ENCODE measurements at places on chromosomes 4 and X.

DNA sequence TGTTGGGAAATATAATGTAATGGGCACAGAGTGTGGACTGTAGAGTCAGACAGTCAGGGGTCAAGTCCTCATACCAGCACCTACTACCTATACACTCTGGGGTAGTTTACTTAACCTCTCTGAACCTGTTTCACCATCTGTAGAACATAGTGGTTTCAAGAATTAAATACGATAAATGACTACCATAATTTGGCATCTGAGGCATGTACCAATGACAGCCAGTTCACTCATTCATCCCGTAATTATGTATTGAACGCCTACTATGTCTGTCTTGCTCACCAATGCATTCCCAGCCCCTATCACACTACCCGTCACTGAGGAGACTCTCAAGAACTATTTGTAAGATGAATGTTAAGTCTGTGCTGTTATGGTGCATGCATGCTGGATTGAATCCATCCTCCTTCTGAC, 2.0 kb upstream of the FGB start:
- DNase-seq, result no peak

DNA sequence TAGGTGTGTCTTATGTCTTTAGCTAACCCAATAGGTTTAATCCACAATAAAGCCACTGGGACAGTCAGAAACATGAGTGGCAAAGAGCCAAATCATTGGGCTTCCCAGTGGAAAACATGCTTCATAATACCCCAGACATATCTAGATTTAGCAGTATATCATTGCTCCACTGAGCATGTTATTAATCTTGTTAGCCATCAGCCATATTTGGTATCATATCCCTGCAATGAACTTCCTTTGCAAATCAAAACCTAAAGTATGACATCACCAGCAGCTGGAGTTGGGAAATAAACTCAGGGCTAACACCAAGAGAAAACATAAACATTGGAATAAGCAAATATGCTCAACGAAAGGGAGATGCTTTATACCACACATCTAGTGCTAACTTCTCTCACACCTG, 280.8 kb upstream of the NOCT start:
- DNase-seq, result no peak

- no peak for DNase-seq
Measured at GRCh38 chr4:124526331-124526730, 186.2 kb downstream of the ANKRD50 start.

- no peak for DNase-seq
Measured at GRCh38 chrX:103518571-103518970, 718 bp downstream of the RAB40A start.

DNA sequence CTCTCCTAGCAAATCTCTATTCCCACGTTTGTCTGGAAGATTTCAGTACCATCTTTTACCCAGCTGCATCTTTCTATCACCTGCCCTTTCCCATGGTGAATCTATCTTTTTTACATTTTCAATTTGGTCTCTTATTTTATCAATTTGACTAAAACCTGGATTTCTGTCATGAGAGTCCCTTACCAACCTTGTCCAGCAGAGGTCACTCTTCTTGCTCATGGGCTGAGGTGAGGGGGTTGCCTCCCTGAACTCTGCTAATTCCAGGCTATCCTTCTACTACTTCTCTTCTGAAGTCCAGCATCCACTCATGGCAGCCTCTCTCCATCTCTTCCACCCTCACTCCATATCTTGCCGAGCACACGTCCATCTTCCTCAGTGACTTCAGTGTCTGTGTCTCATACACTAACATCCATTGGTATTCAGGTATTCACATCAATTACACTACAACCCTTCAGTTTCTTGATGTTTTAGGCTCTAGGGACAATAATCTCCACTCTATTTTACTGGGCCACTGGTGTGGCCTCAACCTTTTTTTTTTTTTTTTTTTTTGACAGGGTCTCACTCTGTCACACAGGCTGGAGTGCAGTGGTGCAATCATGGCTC, 17.8 kb upstream of the ZNF827 start:
- DNase-seq, result peak; percentile 80

DNA sequence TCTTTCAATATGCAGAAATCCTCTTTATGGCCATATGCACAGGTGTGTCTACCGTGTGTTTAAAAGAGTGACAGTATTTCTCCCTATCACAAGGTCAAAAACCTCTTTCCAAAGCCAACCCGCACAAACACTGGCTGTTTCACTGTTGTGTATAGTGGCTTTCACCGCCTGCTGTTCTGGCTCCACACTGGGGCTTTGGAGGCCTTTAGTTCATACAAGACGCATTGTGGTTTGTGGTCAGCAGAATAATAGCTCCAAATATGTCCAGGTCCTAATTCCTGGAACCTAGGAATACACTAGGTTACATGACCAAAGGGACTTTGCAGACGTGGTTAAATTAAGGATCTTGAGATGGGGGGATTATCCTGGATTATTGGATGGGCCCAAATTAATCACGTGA, 40.7 kb upstream of the FAM9A start:
- no peak for DNase-seq

DNA sequence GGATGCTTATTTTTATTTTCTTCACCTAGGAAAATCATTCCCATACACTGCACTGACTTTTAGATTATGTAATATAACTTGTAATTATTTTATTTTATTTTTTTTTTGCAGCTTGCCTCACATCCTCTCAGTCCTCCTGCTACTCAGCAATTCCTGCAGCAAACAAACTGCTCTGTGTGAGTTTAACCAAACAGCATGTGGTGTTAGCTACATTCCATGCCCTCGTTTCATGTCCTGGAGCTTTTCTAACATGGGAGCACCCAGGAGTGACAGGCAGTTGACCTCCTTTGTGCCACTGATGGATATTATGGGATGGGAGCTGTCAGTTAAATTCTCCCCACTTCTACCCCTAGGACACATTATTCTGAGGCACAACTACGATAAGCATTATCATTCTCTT, 24.8 kb downstream of the CXCL1 start:
- no peak for DNase-seq

GRCh38 chrX:107978707-107979307, 3.4 kb downstream of the TEX13B start:
- peak; percentile 71 for DNase-seq

DNA sequence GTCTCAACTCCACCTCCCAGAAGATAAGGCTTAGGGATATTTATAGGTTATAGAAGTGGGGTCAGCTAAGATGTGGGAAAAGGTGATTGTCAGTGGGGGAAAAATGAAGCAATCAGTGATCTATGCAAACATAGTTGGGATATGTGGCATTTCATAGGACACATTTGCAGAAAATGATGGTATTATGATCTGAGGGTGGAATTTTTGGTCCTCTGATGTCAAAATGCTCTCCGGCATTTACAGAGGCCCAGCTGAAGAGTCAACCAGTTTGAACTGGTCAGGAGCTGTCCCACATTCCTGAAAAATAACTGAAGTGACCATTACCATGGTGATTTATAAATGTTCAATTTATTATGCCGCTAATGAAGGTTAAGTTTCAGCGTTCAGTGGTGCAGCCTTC, 12.2 kb upstream of the HPGD start:
- DNase-seq, result no peak

- DNase-seq, result no peak
Measured at GRCh38 chr4:55311792-55312488, 34.1 kb upstream of the SRD5A3 start.

DNA sequence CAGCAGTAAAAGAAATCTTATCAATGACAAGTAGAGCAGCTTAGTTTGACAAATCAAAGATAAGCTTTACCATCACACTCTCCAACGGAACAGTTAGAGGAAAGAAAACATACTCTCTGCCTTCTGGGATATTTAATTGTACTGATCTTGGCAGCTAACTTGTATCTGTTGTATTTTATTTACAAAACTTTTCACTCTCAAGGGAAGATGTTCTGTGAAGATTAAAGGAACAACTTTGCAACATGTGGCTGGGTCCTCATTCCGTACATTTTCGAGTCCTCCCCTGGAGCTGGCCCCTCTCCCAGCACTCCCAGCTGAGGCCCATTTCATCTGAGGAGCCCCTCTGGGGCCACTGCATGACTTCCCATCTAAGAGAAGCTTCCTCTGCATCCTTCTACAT, 74.4 kb downstream of the RPS3A start:
- DNase-seq, result no peak

- no peak for DNase-seq
Measured at GRCh38 chr4:182604953-182605352, 312.2 kb downstream of the DCTD start.

GRCh38 chr4:151865312-151865711, 104.5 kb upstream of the GATB start:
- DNase-seq, result no peak

- peak; percentile 92 for DNase-seq
Measured at GRCh38 chr4:128454281-128454871, 166.8 kb upstream of the PGRMC2 start.

- DNase-seq, result no peak
Measured at GRCh38 chr4:145954924-145955339, 16.3 kb upstream of the ZNF827 start.

- no peak for DNase-seq
Measured at GRCh38 chrX:118345045-118345463, 852 bp upstream of the WDR44 start.

GRCh38 chr4:82381661-82382296, 8.0 kb upstream of the HNRNPD start:
- no peak for DNase-seq

DNA sequence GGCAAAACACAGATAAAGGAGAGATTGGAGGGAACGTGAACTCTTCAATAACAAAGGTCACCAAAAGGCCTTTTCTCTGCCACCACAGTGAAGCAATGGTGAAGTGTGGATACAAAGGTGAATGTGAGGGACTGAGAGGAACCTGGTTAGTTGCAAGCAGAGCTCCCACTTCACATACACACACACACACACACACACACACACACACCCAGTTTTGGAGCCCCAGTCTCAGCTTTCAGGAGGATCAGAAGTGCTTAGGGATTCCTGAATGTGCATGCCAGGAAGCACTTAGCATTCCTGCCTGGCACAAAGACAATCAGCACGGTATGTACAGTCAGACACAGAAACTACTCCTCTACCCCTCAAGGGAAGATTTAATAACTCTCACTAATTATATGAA, 71.5 kb downstream of the ARHGEF9 start:
- DNase-seq, result peak; percentile 48

DNA sequence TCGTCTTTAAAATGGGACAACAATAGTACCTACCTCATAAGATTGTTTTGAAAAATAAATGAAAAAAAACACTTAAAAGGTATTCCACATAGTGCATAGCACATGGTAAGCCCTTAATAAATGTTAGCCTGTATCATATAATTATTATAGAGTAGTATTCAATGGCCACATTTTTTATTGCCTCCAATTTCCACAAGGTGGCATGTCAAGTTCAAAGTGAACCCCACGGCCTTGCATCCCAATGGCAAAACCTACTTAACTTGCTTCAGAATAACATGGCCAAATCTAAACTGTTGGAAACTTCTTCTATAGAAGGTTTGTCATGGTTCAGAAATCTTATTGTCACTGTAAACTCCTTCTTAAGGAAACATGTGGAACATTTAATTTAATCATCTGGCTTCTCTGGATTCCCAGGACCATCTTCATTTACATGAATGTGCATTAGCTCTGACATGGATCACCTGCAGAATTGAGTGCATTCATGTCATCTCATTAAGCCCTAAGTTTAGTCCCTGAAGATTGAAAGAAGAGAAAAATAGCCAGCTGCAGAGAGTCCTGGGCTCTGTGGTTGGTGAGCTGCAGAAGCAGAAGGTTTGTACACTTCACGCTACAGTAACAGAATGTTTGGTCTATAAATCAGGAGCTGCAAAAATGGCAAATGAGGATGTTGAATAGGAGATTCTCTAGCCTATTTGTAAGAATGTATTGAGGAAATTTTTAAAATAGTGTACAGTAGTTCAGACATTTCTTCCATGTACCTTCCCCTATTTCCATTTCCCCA, 61.0 kb downstream of the ANXA3 start:
- DNase-seq, result no peak

- DNase-seq, result no peak
Measured at GRCh38 chr4:109238746-109239145, 63.7 kb downstream of the COL25A1 start.

DNA sequence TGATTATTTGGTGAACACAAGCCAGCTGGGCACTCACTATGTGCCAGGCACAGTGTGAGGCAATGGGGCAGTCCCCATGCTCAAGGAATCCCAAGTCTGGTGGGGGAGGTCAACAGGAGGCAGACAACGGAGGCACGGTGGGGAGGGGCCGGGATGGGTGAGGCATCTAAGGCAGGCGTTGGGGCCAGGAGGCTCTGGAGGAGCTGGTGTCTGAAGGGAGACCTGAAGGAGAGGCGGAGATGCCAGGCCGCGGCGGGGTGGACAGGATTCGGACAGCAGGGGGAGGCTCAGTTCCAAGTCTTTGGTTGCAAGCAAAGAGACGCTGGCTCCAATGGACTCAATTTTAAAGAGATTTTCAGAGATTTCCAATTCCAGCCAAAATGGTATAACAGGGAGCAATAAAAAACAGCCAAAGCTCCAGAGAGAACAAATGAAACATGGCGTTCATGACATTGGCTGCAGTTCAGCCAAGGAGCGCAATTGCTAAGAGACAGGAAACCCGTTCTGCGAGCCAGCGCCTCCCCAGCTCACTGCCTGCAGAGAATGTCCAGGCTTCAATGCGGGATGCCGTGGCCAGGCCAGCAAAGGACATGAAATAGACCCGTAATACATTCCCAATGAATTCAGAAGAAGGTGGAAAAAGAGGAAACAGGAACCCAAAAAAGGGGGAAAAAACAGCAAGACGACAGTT, 105.2 kb upstream of the LRPAP1 start:
- DNase-seq, result no peak

- no peak for DNase-seq
Measured at GRCh38 chr4:159185591-159186023, 82.7 kb downstream of the RAPGEF2 start.

GRCh38 chrX:10931976-10932375, 179.2 kb upstream of the HCCS start:
- DNase-seq, result no peak

DNA sequence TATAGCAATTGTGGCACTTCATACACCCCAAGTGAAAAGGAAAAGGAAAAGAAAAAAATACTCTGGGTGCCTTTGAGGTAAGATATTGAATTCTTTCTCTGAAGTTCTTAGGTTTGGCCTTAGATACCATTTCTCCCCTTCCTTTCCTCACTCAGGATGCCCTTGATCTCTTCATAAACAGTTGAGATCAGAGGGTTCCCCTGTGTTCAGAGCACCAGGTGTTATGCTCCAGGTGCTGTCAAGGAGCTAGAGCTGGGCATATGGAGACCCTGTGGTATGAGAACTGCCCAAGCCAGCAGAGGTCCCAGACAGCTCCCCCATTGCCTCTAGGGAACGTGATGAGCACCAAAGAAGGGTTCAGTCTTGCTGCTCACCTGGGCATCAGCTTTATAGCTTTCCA, 17.1 kb upstream of the CD40LG start:
- no peak for DNase-seq

- no peak for DNase-seq
Measured at GRCh38 chr4:130808492-130808891, 1712.5 kb downstream of the C4orf33 start.

DNA sequence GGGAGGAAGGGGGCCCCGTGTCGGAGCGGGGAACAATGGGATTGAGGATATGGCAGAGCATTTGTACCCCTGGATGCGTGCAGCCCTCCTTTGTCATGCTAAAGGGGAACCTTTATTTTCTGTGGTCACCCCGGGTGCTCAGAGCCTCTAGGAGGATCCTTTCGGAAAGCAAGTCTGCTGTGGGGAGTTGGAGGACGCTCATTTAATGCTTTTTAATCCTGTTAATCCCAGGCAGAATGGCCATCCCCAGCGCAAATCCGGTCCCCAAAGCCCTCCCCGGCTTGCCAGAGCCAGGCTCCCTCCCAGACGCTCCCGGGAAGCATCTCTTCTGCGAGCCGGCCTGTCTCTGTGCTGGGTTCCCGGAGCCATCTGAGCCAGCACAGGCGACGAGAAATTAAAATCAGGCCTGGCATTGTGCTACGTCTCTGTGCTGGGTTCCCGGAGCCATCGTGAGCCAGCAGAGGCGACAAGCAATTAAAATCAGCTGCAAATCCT, 113.2 kb upstream of the PPP2R3B start:
- peak; percentile 72 for DNase-seq

All from endodermal cell (in vitro differentiated cells).